ENCODE measurements at places on chromosomes 11 and 22.

DNA sequence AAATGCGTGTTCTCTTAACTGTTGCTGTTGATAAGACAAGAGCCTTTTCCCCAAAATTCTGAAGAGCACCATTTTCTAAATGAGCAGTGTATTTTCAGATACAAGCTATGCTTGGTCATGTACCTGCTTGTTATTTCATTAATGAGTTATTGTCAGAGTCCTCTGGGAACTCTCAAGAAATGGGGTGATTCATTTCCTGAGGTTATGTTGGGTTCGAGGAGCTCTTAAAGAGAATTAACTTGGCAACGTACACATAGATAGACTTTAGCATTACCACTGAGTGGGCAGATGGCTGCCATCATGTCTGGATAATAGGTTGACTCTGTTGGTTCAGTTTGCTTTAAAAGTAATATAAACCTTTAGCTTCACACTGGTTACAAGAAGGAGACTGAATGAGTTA lies 87.9 kb upstream of the SORL1-AS1 start:
- DNase-seq: no peak

DNA sequence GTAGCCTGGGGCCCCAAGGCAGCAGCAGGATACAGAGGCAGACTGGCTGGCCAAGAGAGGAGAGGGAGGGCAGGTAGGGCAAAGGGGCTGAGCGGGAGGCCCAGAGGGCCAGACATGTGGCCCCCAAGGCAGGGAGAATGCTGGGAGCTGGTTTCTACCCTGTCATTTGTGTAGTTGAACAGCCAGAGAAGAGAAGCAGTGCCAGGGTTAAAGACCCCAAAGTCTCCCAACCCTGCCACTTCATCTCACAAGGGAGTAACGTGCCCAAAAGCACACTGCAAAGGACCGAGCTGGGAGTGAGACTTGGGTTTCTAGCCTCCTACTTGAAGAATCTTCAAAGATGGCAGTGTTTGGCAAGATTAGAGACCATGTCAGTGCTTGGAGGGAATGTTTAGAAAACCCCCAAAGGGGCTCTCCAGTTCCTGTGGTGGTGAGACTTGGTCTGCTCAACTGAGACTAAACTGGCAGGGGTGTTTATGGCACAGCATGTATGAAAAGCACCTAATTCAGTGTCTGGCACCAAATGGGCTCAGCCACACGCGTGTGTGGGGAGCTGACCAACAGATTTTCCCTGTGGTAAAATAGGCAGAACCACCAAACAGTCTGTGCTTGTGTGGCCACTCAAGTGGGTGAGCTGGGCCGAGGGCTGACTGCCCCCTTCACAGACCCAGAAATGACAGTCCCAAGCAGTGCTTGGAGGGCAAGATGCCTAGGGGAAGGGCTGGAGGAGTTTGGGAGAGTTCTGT lies 68.2 kb upstream of the CLTCL1 start:
- DNase-seq: no peak

DNA sequence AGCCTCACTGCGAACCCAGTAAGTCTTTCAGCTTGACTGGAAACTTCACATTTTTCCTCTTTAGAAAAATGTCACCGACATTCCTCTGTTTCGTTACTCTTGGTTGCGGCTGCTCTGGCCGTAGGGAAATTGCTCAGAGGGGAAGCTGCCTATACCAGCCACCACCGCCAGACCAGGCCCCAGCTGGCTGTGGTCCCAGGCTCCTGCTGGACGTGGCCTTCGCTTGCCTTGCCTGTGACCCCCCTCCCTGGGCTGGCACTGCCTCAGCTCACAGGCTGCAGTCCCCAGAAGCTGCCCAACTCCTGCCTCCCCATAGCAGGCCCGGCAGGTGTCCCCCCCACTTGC lies 197.8 kb downstream of the MN1 start:
- no peak for DNase-seq

DNA sequence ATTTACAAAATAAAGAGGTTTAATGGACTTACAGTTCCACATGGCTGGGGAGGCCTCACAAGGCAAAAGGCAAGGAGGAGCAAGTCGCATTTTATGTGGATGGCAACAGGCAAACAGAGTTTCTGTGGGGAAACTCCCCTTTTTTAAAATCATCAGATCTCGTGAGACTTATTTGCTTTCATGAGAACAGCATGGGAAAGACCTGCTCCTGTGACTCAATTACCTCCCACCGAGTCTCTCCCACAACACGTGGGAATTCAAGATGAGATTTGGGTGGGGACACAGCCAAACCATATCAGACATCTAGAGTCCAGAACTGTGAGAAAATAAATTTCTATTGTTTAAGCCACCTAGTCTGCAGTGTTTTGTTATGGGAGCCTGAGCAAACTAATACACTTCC lies 80.8 kb downstream of the ME3 start:
- no peak for DNase-seq

DNA sequence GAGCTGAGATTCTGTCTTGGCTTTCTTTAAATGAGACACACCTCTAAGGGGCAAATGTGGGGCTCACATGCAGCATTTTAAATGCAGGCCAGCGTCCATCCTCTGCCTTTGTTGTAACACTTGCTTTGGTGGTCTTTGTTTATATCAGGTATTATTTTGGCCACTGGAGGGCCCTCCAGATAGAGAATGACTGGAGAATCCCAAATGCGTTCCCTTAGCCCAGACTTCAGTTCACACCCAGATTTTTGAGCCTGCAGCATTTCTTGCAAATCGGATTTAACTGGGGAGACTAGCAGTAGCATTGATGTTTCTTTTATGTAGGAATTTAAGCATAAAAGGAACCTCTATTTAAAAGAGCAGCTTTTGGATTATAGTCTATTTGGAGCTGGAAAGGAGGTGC lies 200.2 kb upstream of the SORL1-AS1 start:
- DNase-seq: no peak

DNA sequence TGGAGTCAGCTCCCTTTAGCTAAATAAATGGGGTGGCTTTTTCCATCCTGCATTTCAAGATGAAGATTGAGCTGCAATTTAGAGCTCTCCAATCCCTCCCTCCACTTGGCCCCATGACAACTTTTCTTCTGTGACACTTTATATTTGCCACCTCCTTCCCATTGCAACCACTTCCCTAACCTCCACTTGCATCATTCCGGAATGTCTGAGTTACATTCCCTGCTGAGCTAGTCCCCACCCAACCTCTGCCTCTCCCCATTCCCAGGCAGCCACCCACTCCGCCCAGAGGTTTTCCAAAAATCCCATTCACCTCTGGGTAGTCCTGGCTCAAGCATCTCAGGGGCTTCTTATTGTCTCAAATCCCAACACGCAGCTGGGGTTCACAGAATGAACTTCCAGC lies 24.7 kb downstream of the PC start:
- DNase-seq: no peak

DNA sequence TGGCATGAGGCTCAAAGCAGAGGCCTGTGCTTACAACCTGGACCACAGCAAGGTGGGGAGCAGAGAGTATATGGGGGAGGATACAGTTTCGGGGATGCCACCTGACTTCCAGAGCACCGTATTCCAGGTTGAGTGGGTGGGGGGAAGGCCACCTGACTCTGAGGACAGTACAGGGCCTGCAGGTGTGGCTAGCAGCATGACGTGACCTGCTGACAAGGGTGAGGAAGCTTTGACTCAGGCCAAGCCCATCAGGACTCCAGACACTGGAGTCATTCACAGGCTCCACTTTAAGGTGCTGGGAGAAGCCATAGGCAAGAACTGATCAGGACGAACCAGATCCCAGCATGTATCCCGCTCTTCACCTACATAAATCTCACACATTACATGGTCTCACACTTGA lies 34.6 kb upstream of the CRTAM start:
- no peak for DNase-seq

DNA sequence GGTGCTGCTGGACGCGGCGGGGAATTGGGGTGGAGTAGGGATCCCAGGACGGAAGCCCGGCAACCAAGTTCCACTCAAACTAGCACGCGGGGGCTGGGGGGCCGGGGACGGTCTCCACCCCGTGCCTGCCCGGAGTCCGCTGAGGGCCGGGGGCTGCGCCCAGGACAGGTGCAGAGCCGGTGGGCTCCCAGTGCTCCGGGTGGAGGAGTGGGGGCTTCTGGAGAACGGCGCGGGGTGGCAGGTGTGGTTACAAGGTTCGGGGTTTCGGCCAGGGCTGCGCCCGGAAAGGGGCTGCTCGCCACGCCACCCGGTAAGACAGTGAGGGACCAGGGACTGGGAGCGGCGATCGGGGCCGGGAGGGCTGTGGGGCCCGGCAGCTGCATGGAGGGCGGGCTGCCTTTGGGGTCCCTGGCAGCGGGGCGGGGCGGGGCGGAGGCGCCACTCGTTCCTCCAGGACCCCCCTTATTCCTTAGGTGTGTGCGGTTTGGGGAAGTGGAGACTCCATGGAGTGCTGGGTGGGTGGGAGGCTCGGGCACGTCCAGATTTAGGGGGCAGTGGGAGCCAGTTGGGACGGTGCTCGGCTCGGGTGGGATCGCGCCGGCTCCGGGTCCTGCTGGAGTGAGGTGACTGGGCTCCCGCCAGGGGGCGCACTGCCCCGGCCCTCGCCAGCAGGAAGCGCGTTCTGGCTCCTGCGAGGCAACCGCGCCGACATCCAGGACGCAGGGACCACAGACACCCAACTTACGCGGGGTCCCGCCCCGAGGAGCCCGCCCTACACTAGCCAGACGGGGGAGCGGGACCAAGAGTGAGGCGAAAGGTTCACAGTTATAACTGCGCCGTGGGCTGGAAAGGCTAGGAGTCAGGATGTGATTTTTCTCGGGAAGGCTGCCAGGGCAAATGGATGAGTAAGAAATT lies 868 bp downstream of the TSPAN18 start:
- DNase-seq: peak; percentile 65

- DNase-seq: no peak
Observed at GRCh38 chr11:23840872-23841271, 656.0 kb upstream of the LUZP2 start.

DNA sequence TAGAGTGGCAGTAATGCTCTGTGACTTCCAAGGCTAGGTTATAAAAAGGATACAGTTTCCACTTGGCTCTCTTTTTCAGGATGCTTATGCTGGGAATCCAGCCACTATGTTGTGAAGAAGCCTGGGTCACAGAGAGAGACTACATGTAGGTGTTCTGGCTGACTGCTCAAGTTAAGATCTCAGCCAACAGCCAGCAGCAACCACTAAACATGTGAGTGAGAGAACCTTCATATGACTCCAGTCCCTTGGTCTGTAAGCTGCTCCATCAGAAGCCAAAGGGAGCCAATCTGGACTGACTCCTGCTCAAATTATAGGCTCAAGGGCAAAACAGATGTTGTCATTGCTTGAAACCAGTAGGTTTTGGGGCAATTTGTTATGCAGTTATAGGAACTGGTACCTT lies 162.7 kb downstream of the MAML2 start:
- DNase-seq: no peak

GRCh38 chr11:55571828-55572227 lies at the start of gene OR4C16:
Gene OR4C16 (plus strand): TSS chr11:55572128. CDS start chr11:55572128, 0 bp downstream.
- DNase-seq: no peak

GRCh38 chr22:49613511-49614270 lies 214.0 kb downstream of the BRD1 start:
- no peak for DNase-seq

DNA sequence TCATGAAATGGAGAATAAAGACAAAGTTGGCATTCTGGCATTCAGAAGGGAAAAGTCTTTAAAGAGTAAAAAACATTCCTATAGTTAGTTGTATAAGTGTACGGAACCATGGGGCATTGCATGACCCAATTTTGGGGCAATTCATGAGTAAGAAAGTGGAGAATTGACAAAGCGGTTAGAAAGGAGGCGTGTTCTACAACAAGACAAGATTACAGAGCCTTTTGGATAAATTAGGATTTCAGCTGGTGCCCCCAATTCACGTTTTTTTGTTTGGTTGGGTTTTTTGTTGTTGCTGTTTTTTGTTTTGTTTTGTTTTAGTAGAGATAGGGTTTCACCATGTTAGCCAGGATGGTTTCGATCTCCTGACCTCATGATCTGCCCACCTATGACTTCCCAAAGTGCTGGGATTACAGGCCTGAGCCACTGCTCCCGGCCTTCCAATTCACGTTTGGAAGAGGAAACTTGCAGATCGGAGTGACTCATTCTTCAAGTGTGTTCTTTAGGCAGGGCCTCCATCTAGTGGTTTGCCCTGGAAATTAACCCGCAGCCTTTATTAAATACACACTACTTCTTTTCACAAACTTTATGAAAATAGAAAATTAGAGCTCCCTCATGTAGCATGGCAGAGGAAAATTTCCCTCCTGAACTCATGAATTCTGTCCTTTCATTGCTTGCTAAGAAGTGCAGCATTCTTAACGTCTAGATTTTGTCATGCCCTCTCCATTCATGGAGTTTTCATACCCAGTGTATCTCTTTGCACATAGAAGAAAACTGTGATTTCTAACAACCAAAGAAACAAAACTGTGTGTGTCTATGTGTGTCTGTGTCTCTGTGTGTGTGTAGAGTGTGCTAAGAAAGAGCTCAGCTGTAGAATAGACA lies 118.1 kb downstream of the BBOX1 start:
- DNase-seq: peak; percentile 81

DNA sequence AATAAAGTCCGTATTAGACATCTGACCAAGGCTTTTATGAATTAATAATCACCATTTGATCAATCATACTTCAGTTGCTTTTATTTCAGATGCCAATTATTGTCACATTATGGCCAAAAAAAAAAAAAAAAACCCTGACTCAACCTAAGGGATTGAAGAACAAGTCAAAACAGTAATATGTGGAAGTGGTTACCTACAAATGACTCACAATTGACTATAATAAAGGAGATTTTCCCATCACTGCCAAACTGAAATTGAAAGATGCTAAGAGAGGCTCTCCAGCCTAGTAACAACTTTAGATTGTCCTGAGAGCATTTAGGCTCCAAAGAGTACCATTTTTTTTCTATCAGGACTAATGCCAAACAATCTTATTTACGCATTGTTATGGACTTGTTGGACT lies 35.2 kb downstream of the SOX6 start:
- peak; percentile 30 for DNase-seq

DNA sequence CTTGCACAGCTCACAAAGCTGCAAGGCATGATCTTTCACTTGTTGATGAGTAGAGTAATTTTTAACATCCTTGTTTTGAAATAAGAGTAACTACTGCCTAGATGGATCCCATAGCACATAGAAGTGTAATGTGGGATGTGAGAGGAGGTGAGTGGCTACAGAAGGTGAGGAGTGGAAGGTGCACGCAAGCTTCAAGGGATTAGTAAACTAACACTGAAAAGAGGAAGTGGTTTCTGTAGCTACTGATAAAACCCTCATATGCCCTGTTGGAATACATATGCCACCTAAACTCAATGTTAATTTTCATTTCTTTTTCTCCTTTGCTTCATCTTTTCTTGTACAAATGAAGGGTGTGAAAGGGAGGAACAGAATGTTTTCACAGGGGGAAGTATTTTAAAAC lies 22.0 kb upstream of the CTSC start:
- no peak for DNase-seq

DNA sequence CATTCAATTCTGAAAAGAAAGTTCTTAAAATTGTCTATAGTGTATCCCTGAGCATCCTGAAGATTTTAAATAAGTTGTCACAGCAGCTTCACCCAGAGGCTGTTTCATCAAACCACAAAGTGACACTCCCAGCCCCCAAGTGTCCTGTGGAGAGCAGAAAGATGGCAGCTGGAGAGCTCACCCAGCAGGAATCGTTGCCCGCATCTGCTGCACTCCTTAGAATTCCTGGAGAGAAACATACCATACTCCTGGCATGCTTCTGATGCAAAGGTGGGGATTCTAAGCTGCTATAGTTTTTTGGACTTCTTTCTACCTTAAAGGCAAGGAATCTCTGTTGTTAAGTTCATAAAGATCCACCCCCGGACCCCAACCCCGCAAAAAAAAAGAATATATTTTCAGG lies 13.5 kb upstream of the CYB5R2 start:
- no peak for DNase-seq

Data from IMR-90 (cell line).